ENCODE measurements at places on chromosomes 16 and 17.

DNA sequence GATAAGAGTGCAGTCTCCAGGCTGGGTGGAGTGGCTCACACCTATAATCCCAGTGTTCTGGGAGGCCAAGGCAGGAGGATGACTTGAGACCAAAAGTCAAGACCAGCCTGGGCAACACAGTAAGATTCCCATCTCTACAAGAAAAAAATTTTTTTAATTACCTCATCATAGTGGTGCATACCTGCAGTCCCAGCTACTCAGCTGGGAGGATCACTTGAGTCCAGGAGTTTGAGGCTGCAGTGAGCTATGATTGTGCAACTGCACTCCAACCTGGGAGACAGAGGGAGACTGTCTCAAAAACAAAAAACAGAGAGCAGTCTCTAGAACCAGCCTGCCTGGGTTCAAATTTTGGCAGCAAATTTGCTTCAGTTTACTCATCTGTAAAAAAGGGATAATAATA lies 45.2 kb downstream of the WDR59 start:
- no peak for DNase-seq

DNA sequence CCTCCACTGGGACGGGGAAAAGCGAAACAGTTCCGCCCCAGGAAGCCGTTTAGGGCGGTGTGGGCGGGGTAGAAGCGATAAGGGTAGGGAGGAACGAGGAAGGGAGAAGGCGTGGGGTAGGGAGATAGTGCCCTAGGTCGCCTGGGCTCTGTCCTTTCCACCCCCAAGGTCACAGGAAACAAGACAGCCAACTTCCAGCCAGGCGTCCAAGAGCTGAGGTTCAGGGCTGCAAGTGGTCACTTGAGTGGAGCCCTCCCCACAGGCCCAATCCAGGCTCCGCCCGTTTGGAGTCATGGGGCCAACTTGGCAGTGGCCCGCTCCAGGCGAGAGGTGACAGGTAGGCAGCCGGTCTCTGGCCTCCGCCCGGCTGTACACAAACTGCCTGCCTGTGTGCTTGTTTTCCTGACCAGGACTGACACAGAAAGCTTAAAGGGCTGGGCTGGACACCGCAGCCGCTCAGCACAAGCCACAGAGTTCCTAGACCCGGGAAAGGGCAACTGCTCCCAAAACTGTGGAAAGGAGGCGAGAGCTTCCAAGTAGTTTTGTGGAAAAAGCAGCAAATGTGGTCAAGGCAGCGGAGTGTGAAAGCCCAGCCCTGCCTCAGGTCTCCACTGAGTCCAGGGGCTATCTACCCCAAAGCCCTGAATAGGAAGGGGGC lies at the start of gene RILP:
Gene RILP (minus strand): TSS at position 23 of the 658 bp plus-strand sequence. CDS start 62 bp downstream, outside the sequence.
- no peak for DNase-seq

- DNase-seq = no peak
Measured at GRCh38 chr16:67963662-67964321, 4.6 kb downstream of the SLC12A4 start.

- DNase-seq = peak; percentile 57
Measured at GRCh38 chr17:73591296-73592078, 52.8 kb downstream of the SDK2 start.

- no peak for DNase-seq
Measured at GRCh38 chr17:37737081-37737480, 7.8 kb downstream of the HNF1B start.

DNA sequence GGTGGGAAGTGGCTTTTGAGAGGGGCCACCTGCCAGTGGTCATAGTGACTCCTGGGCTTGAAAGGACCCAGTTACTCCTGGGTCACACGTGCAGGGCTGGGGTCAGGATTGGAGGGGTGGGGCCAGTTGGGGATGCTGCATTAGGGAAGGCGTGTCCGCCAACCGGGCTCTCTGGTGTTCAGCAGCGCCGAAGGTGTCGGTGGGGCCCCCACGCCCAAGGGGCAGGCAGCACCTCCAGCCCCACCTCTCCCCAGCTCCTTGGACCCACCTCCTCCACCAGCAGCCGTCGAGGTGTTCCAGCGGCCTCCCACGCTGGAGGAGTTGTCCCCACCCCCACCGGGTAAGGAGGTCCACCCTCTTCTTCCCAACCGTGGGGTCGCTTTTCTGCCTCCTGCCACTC lies 9.5 kb downstream of the ABI3 start:
- DNase-seq = no peak

DNA sequence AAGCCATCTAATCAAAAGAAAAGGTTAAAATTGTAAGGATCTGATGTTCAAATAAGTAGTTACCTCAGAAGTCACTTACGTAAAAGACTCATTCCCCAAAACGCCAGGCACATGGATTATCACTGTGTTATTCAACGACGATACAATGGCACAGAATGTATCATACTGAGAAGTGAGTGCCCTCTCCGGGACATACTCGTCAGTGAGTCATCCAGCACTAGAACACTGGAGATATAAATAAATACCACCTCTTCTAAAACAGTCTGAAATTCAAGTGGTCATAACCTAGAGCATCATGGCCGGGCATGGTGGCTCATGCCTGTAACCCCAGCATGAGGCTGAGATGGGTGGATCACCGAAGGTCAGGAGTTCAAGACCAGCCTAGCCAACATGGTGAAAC lies 24.9 kb downstream of the USP31 start:
- DNase-seq = no peak

DNA sequence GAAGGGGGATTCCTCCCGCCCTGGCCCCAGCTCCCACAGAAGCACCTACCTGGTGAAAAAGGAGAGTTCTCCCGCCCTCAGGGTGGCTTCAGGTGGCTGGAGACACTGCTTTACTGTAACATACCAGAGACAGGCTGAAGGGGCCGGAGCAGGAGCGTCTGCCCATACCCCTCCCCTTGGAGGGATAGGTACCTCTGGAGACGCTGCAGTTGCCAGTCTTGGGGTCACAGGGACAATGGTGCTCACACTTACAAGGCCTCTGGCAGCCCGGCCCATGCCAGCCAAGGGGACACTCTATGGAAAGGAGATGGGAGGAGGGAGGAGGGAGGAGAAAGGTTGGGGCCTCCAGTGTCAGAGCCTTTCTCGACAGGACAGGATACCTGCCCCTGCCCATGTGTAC lies 6.6 kb downstream of the NAGPA start:
- DNase-seq = no peak

- DNase-seq = no peak
Measured at GRCh38 chr16:29674188-29674587, 4.8 kb upstream of the QPRT start.

GRCh38 chr17:63445954-63446752 lies at the start of gene CYB561:
Gene CYB561 (minus strand): TSS chr17:63446306. CDS start chr17:63437547, 8,759 bp downstream.
- peak; percentile 75 for DNase-seq

DNA sequence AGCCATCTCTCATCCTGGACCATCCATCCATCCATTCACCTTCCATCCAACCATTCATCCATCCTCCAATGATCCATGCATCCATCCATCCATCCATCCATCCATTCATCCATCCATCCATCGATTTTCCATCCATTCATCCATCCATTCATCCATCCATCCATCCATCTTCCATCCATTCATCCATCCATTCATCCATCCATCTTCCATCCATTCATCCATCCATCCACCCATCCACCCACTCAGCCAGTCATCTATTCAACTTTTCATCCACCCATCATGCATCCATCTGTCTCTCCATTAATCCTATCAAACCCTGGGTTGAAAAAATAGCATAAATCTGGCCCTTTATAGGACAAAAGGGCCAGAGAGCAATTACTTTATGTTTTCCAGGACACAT lies 158.3 kb upstream of the WSCD1 start:
- no peak for DNase-seq
